Fibroblast of skin of scalp (primary cell): ENCODE measurements at places on chromosomes 12 and 14.
A peak's percentile ranks its signal among the peaks of the same experiment; 100 is the strongest.

GRCh38 chr12:29563636-29564035 lies 66.2 kb upstream of the OVCH1 start:
- DNase-seq, result no peak

GRCh38 chr12:104410326-104410725 lies 46.4 kb upstream of the CHST11 start:
- DNase-seq, result no peak

- DNase-seq, result no peak
Measured at GRCh38 chr12:107310621-107311020, 217.3 kb upstream of the CRY1 start.

DNA sequence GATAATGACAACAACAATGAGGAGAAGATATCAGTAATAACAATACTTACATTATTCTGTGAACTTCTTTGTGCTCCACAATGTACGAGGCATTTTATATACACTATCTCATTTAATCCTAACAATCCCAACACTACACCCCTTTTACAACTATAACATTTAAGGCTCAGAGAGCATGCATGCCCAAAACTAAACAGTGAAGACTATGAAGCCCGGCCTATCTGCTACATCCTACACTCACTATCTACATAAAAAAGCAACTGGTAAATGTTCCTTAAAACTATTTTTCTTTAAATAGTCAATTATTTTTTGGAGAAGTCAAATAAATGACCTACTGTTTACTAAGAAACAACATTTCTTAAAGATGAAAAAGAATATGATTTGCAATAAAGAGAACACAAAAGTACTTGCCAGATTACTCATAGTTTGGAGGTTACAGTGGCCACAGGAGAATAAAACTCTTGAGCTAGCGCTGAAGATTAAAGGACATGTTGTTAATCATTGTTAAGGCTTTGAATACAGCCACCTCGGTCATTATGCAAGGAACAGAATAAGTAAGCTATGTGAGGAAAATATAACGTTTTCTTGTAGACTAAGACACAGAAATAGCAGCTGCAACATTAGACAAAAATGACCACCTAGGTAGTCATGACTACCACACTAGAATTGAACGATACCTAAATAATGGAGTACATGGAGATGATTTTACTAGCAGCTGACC lies 56.7 kb downstream of the EPS8 start:
- DNase-seq, result peak; percentile 22

DNA sequence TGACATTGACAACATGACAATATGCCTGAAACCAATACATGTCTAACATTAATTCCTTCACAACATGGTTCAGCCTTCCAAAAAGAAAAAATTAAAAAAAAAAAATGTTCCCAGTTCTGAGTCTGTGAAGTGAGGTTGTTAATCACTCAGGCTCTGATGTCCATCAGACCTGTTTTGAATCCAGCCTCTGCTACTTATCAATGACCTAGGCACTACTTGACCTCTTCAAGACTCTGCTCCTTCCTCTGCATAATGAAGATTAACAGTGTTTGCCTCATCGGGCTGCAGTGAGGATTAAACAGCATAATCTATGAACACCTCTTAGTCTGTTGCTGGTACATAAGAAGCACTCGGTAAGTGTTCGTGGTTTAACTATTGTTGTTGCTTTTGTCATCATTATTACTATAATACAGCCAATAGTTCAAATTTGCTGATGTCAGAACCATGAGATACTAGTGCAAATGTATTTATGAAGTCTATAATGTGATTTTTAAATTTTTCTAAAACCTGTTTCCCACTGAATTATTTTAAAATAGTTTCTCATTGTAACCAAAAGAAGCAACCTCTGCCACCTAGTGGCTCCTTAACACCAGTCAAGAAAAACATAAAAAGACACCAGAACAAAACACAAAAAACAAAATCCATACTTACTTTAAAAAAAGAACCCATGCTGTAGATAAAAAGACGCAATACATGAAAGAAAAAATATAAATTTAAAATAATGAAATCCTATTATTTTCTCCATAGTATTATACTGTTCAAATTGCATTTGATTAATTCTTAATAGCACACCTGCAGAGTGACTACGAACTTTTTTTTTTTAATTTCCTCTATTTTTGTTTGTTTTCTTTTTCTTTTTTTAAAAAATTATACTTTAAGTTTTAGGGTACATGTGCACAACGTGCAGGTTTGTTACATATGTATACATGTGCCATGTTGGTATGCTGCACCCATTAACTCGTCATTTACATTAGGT lies 20.3 kb upstream of the TMX1 start:
- DNase-seq, result peak; percentile 43

DNA sequence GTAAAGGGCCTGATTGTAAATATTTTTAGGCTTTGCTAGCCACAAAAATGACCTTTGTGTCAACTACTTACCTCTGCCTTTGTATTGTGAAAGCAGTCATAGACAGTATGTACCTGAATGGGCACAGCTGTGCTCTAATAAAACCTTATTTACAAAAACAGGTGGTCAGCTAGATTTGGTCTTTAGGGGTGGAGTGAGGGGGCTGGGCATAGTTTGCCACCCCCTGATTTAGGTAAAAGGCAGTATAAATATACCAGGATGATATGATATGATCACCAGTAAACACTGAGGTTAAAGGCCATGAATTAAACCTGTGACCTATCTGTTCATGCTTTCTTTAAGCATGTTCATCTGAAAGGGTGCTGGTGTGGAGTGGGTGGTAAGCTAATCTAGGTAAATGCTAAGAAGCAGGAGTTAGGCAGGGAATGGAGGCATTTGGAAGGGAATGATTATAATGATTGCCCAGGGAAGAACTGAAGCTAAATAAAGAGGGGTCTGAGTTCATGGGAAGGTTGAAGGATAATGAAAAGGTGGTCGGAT lies 77.1 kb upstream of the BCAT1 start:
- no peak for DNase-seq

DNA sequence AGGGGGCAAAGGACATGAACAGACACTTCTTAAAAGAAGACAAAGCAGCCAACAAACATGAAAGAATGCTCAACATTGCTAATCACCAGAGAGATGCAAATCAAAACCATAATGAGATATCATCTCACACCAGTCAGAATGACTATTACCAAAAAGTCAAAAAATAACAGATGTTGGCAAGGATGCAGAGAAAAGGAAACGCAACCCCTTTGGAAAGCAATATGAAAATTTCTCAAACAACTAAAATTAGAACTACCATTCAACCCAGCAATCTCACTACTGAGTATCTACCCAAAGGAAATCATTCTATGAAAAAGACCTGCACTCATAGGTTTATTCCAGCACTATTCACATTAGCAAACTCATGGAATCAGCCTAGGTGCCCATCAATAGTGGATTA lies 25.6 kb downstream of the MDM1 start:
- DNase-seq, result no peak

DNA sequence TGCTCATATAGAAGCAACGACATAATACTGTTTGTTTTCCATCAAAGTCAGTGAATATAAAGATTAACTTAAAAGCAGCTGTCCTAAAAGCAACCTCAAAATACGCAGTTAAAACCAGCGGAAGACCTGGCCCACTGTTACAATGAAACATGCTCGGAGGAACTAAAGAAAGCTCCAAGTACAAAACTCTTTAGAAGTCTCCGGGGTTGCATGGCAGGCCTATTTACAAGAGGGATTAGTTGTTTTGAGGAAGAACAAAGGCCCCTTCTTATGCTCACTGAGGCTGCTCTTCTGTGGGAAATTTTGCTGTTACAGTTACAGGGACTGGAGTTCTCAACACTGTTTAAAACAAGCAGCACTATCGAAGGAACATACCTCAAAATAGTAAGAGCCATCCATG lies 75.9 kb upstream of the C12orf71 start:
- no peak for DNase-seq

- DNase-seq, result no peak
Measured at GRCh38 chr14:59816941-59817340, 53.6 kb downstream of the RTN1 start.

DNA sequence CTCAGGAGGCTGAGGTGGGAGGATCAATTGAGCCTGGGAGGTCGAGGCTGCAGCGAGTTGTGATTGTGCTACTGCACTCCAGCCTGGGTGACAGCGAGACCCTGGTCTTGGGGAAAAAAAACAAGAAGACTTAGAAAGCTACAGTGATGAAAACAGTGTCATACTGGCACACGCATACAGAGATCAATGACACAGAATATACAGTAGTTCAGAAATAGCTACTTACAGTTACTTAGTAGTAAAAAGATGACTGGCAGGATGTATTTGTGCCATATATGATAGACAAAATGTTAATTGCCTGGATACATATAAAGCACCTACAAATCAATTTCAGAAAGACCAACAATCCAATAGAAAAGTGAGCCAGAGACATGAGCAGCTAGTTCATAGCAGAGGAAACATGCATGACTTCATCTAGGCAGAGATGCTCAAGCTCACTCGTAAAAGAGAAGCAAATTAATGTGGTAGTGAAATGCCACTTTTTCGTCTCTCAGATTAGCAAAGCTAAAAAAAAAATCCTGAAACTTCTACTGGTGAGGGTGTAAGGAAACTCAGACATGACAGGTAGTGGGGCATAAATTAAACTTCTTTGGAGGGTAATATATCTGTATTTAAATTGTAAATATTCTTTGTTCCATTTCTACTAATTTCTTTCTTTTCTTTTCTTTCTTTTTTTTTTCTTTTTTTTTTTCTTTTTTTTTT lies 2.5 kb upstream of the ALDH2 start:
- DNase-seq, result no peak
